Urinary bladder (tissue), 4 donors: ENCODE measurements at places on chromosomes 4 and X. TPM values are rescaled to one million over a fixed set of nuclear protein-coding genes. Genes with fewer than 3 reads are reported as not detected.

The GABRB1 gene
- total RNA-seq: 0.79 TPM

DNA sequence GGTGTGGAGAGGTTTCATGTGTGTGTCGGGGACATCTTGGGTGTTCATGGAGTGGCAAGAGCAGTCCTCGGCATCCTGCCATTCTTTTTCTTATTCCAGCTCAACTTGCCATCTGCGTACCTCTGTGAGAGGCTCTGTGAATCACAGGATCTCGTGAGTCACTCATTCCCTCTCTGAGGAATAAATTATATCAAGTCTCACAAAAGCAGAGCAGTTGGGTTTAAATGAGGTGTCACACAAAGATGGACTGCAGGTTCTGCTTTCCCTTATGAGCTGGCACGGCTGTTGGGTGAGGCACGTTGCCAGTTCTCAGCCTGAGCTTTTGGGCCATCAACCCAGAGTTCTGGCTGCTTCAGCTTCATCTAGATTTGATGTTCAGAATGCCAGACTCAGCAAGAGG, 6.8 kb upstream of the OCIAD2 start:
- no peak for DNase-seq

The CXCL11 gene
- total RNA-seq: 0.85 TPM

The DKK2 gene
- 27.3 TPM for total RNA-seq

The PFKFB1 gene
- 0.16 TPM for total RNA-seq
